Motor neuron (in vitro differentiated cells): ENCODE measurements at places on chromosomes 6 and 20.
A peak's percentile ranks its signal among the peaks of the same experiment; 100 is the strongest.

DNA sequence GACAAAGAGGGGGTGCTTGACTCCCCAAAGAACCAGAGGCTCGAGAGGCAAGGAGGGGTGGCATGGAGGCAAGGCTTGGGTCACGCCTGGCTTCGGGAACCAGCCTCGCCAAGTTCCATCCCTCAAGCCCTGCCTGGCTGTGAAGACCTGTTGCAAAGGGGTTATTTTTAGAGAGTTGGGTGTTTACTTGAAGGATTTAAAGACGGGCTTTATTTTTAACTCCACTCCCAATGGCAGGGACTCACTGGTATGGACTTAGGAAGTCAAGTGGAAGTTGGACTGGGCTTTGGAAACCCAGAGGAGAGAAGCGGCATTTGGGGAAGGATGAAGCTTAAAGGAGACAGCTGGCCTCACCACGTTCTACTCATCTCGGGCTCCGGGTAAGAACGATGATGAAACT lies 43.1 kb downstream of the JPH2 start:
- ATAC-seq: no peak

DNA sequence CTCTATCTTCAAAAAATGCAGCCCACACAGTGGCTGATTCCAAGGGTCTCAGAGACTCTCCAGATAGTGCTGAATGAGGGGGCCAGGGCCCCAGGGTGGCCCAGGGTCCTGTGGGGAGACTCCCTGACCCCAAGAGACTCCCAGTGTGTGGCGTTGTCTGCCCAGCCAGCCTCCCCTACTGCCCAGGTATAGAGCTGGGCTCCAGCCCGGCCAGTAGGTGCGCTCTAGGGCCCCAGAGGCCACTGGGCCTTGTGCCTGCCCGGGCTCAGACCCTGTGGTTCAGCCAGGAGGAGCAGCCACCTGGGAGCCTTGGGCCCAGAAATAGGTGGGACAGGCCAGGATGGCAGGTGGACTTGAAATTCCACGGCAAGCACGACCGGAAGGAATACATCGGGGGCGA lies 30.3 kb upstream of the GATA5 start:
- no peak for ATAC-seq

GRCh38 chr6:33259032-33259431 lies 12.6 kb downstream of the VPS52 start:
- ATAC-seq: no peak

DNA sequence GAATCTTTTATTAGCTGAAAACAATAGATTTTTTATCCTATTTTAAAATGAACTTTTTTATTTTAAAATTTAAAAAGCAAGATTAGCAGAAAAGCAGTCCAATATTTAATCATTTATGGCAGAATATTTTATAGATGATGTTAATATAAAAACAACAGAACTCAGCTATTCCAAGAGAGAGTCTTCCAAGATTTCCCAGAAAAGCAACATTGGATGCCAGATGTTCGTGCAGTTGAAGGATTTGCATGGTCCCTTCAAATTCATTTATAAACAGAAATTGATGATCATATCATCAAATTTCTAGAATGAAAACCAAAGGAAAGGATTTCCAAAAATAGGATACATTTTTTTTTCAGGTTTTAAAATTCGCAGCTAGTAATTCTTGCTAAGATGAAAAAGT lies 25.4 kb upstream of the CNKSR3 start:
- no peak for ATAC-seq

GRCh38 chr20:16229813-16230212 lies 343.4 kb downstream of the KIF16B start:
- no peak for ATAC-seq

- ATAC-seq: no peak
Observed at GRCh38 chr20:58627212-58628072, 23.6 kb upstream of the STX16 start.

- no peak for ATAC-seq
Observed at GRCh38 chr6:125791151-125791819, 525 bp downstream of the NCOA7 start.

GRCh38 chr6:136527831-136528230 lies 22.4 kb downstream of the MAP7 start:
- no peak for ATAC-seq

DNA sequence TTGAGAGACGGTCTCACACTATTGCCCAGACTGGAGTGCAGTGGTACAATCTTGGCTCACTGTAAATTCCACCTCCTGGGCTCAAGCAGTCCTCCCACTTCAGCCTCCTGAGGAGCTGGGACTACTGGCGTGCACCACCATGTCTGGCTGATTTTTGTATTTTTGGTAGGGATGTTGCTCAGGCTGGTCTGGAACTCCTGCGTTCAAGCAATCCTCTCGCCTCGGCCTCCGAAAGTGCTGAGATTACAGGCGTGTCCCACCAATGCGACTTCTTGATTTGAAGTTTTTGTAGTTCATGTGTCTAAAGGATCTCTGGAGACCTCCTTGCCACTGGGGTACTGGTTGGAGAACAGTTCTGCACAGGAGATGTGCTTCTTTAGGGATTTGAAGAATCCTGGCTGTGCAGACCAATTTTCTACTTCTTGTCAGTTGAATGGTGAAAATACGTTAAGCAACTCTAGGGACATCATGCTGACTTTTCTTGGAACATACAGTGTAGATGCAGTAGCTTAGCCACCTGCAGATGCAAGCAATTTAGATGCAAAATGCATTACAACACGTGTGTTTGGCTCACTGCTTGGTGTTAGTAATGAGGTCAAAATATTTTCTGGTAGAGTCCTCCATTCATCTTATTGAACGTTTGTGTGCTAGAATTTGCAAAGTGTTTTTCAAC lies 28.2 kb downstream of the SYTL3 start:
- ATAC-seq: no peak

DNA sequence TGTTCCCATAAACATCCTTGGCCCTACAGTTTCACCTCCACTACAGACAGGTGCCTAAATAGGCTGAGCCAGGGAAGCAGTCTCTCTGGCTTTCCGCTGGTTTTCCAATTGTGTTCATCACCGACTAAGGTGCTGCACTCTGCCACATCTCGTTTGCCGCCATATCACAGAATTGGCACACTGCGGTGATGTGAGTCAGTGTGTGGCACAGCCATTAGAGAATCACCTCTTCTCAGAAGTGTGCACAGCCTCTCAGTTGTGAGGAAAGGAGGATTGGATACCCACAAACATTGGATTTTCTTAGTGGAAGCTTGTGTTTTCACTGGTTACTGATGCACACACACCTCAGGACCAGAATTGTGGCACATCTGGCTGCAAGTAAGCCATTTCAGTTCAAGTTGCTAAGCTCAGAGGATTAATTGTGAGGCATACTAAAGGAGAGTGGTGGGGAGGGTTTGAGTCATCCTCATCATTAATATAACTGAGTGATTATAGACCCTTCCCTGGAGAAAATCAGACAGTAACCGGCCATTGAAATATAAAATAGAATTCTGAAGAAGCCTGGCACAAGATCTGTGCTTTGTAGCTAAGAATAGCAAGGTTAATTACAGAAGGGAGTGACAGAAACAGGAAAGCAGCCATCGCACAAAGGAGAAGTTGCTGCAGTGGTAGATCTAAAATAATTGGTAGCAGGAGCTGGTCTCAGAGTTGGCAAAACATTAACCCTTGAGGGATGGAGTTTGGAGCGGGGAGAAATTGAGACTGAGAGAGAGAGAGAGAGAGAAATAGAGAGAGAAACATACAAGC lies 506.9 kb downstream of the LMBRD1 start:
- no peak for ATAC-seq

- ATAC-seq: no peak
Observed at GRCh38 chr20:49288250-49288751, 10.4 kb upstream of the ZNFX1 start.

DNA sequence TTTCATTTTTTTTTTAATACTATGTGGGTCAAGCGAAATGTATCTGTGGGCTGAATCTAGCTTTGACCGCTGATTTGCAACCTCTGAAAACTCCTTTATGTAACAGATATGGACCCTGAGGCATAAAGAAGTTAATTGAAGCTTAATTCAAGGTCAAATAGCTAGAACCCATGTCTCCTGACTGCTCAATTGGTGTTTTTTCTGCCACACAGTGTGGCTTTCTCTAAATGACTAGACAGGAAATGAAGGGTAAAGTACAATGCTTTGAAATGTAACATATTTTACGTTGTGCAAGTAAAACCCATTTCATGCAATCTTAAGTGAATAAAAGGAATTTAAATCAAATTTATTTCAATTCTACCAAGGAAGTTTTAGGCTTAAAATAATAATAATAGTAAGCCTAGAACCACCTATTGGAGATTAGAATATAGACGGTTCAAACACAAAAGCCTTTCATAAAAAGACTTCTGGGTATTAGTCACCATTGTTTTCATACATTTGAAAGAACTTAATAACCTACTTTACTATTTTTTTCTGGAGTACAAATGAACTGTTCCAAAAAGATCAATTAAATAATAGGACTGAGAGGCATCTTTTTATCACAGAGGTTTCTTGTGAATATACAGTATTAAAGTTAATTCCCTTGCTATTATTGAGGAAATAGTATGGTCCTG lies 279.8 kb downstream of the EPHA7 start:
- no peak for ATAC-seq

DNA sequence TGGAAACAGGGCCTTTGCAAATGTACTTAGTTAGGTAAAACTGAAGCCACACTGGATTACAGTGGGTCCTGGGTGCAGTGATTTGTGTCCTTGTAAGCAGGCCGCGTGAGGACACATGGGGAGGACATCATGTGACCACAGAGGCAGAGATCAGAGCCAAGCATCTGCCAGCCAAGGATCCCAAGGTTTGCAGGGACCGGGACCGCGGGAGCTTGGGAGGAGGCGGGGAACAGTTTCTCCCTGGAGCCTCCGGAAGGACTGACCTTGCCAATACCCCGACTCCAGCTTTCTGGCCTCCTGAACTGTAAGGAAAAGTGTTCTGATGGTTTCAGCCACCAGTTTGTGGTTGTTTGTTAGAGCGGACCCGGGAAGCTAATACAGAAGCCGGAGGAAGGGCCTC lies 500.9 kb downstream of the PREX1 start:
- ATAC-seq: no peak

DNA sequence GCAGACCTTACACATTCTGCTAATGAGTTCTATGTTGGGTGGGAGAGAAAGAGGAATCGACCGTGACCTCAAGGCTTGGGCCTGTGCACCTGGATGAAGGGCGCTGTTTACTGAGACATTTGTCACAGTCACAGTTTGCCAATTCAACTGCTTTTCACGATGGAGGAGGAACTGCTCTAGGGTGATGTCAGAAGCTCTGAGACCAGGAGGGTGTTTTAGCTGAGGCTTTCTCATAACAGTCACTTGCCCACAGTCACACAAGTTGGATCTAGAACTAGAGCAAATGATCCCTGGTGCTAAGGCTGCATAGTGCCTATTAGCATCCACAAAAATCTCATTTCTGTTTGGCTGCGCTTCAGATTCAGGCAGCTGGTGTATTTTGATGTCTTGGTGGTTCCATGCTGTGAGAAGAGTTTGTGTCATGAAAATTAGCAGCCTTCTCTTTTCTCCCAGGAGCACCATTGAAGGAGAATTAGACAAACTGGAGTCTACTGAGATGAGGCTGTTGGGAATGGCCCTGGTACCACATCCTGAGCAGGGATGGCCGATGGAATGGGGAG lies 83.3 kb upstream of the TGM3 start:
- no peak for ATAC-seq

- no peak for ATAC-seq
Observed at GRCh38 chr6:163513570-163514166, 99.2 kb downstream of the QKI start.

- no peak for ATAC-seq
Observed at GRCh38 chr20:41274152-41274551, 43.4 kb downstream of the ZHX3 start.

GRCh38 chr20:17935761-17936160 lies 32.8 kb downstream of the SNX5 start:
- ATAC-seq: no peak

GRCh38 chr6:112359863-112360262 lies 12.7 kb downstream of the RFPL4B start:
- ATAC-seq: peak; percentile 54

DNA sequence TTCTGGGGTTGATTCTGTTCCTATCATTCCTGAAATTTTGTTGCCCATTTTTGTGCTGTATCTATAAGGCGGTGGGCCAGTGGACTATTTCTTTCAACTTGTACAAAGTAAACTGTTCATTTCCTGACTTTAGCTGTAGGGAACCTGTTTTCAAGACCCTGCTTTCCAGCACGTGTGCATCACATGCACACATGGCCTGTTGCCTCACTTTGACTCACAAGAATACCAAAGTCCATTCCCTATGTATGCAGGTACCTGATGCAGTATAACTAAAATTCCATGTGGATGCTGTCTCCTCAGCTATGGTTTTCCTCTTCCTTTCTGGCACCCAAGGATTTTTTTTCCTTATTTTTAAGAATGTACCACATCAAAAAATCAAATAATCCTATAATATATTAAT lies 284.1 kb upstream of the MANEA start:
- ATAC-seq: no peak

DNA sequence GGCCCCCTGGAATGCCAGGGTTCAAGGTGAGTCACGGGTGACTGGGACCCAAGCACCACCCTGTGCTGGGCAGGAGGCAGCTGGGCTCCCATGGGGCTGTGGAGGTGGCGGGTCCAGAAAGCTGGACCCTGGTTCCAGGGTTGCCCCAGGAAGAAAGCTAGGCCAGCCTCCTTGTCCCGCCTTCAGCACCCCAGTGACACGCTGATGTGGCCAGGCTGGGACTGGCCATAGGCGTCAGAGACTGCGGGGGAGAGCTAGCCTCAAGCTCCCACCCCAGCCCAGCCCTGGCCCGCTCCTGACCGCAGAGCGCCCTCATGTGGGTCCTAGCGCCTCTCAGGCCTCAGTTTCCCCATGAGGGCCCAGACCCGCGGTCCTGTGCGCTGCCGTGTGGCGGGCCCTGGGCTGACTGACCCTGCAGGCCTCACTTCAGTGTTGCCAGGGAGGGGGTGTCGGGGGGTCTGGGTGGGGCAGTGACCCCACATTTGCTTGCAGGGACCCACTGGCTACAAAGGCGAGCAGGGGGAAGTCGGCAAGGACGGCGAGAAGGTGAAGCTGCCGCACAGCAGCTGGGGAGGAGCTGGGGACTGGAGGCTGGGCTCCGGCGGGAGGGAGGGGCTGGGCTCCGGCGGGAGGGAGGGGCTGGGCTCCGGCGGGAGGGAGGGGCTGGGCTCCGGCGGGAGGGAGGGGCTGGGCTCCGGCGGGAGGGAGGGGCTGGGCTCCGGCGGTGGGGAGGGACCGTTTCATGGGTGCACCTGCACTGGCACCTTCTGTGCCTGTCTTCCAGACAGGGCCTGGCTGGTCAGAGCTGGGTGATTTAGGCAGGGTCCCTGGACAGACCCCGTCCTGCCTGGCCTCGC lies 7.9 kb downstream of the COL9A3 start:
- ATAC-seq: peak; percentile 57
